ENCODE measurements at places on chromosomes 5 and 9. TPM values are rescaled to one million over a fixed set of nuclear protein-coding genes. Genes with fewer than 3 reads are reported as not detected.

GRCh38 chr9:22308177-22308576 lies 138.4 kb upstream of the DMRTA1 start:
- DNase-seq = no peak

GRCh38 chr9:133687856-133688761 lies 50.0 kb downstream of the SARDH start:
- no peak for DNase-seq

- DNase-seq = no peak
Measured at GRCh38 chr9:135291165-135291564, 188.4 kb upstream of the PPP1R26 start.

GRCh38 chr5:142242272-142242671 lies 82.5 kb downstream of the SPRY4 start:
- DNase-seq = no peak

GRCh38 chr5:159844267-159845121 lies 71.8 kb upstream of the ADRA1B start:
- DNase-seq = no peak

DNA sequence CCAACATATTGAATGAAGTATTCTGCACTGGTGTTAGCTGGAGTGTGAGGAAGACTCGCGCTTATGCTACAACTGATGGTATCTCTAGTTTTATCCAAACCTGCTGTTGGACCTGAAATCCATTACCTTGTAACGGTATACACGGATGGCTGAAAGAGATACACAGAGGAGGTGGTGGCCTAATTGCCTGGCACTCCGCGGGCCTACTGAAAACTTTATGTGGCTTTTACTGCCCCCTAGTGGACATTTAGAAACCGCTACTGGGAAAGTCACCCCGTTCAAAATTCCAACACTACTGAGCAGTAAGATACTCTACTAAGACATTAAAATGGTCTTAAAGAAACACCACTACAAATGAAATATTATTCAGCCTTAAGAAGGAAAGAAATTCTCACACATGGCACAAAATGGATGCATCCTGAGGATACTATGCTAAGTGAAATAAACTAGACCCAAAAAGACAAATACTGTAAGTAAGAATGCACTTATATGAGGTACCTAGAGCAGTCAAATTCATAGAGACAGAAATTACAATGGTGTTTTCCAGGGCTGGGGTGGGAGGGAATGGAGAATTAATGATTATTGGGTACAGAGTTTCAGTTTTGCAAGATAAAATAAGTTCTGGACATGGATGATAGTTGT lies 100.4 kb downstream of the TTLL11 start:
- peak; percentile 16 for DNase-seq

The SPZ1 gene
- total RNA-seq = not detected

- no peak for DNase-seq
Measured at GRCh38 chr9:76868897-76869296, 37.0 kb downstream of the PRUNE2 start.

The DNAJB5 gene
- total RNA-seq = 15.4 TPM

The SLC35A4 gene
- total RNA-seq = 67.3 TPM

The FEM1C gene
- total RNA-seq = 18.4 TPM

The PGM5 gene
- 3.9 TPM for total RNA-seq

GRCh38 chr5:176819476-176819875 lies 9.1 kb downstream of the UNC5A start:
- DNase-seq = no peak

- no peak for DNase-seq
Measured at GRCh38 chr5:135373736-135374515, 25.1 kb downstream of the MACROH2A1 start.

The TAF9 gene
- 58.9 TPM for total RNA-seq

GRCh38 chr9:127968700-127969383 lies 11.9 kb downstream of the EEIG1 start:
- no peak for DNase-seq

GRCh38 chr9:131116281-131117120 lies 8.9 kb upstream of the NUP214 start:
- no peak for DNase-seq

- DNase-seq = no peak
Measured at GRCh38 chr5:6319116-6319515, 59.2 kb downstream of the MED10 start.

- no peak for DNase-seq
Measured at GRCh38 chr5:110899566-110900412, 161.0 kb downstream of the SLC25A46 start.

DNA sequence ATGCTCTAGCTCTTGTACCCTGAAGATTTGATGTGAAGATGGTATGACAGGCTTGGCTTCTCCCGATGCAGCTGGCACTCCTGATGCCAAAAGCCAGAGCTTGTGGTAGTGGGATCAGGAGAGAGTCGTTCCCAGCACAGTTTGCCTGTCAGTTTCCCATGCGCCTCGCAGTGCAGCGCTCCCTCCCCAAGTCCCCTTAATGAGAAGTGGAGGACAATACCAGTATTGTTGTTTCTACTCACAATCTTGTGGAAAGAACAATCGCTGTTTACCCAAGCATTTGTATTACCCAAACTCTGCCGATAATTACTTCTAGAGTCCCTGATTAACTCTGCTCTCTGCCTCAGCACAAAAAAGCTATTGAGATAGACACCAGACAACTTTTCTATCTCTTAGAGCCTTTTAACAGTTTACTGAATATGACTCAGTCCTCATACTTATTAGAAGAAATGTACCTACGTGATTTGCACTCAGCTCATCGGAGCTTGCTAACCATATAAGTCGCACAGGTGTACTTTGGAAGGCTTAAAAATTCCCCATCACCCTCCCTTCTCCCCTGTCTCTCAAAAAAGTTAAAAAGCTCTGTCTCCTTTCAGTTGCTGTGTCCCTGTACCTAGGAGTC lies 283.2 kb upstream of the TMEM161B start:
- DNase-seq = peak; percentile 17

DNA sequence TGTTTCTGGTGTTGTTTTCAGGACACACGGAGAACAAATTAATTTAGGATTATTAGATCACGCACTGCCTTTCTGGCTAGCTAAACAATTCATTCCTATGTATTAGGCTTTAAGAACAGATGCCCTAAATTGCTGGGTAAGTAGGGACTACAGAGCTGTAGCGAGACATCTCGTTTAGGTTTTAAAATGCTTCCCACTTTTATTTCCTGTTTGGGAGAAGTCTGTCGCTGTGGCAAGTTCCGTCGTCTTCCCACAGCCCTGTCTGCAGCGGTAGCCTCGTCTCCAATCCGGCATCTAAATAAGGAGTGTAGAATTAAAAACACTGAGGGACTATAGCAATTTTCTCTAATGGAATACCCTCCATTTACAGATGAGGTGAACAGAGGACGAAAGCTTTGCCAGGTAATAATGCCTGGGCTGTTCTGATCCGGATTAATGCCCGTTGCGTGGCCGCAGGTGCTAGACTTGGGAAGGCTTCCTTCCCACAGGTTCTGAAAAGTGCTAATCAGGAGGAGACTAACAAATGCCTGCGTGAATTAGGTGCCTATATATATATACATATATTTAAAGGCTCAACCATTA lies 1.3 kb upstream of the TRIM36 start:
- no peak for DNase-seq

The GZMA gene
- not detected for total RNA-seq

DNA sequence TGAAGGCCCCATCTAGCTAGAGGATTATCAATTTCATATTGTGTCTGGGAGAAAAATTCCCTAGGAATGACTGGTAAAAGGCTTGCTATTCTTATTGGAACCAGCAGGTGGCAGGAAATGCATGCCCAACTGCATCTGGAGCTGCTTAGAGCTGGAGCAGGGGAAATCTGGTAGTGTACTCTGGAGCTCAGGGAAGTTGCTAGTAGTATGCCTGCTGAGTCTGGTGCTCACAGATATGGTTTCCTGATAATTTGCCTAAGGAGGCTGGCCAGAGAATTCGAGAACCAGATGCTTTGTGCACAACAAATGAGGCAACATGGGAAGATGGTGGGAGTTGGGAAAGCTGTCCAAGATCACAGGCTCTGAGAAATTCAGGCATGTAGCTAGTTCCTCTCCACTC lies 53.7 kb downstream of the G3BP1 start:
- DNase-seq = peak; percentile 56

DNA sequence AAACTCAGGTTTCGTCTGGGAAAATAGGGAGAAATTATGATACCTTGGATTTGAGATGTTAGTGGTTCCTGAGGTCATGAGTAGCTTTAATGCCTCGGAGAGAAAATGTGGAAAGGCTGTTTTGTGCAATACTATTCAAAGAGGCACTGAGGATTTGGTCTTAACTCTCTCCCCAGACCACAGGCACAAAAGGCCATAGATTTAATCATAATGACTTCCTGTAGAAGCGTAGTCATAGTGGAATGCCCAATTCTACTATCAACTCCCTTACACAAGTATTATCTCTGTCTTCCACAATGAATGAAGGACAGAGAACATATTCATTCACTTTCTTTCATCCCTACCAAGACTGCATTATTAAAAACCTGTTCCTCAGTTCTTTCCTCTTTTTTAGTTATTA lies 153.0 kb upstream of the FTMT start:
- DNase-seq = no peak

The PFN3 gene
- not detected for total RNA-seq

- DNase-seq = no peak
Measured at GRCh38 chr5:172281346-172281745, 2.2 kb downstream of the UBTD2 start.

- no peak for DNase-seq
Measured at GRCh38 chr5:3140117-3140516, 388.6 kb upstream of the IRX2 start.
